Pancreas (tissue), 10 donors: ENCODE measurements at places on chromosomes 16 and 17. TPM values are rescaled to one million over a fixed set of nuclear protein-coding genes. Genes with fewer than 3 reads are reported as not detected.

The NPIPB12 gene
- polyA plus RNA-seq = 103 TPM

The CALB2 gene
- 0.49 TPM for polyA plus RNA-seq

The ST6GALNAC2 gene
- polyA plus RNA-seq = 8.1 TPM

The IKZF3 gene
- 0.15 TPM for polyA plus RNA-seq

The CWC25 gene
- 24.0 TPM for polyA plus RNA-seq

The TVP23A gene
- 0.05 TPM for polyA plus RNA-seq

The CSNK1D gene
- polyA plus RNA-seq = 107 TPM

The DNASE1L2 gene
- 4.9 TPM for polyA plus RNA-seq
